ENCODE measurements at places on chromosomes 4 and X.

DNA sequence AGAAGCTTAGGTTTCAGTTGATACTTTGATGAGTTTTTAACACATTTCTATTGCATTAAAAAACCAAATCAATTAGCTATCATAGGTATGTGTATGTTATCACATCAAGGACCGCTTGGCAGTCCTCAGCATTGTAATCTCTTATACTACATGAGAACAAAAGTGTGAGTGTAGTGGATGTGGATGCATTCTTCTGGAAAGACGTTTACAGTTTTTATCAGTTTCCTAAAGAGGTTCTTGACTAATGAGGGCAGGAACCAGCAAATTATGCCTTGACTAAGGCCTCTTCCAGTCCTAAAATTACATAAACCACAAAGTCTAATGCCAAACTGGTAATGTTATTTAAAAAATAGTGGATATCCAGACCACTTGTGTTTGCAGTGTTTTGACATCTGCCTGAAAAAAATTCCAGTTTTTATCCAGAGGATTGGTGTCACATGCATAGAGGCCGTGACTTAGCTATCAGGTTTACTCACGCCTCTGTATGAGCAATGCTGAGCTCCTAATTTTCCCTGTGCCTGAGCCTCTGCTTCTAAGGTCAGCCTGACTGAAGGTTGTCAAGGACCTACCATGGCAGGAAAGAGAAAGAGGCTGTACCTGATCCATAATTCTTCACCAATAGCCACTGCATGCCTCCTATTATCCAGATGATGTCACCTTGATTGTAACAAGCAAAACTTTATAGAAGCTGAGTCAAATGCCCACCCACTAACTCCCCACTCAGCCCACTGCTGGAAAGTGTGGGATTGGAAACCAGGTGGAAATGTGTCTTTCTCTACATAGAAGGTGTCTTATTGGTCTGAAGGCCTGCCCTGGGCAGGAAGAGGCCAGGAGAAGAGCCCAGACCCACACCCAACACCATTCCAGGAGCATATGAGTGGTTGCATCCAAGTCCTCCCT, 68.7 kb downstream of the ENPP6 start:
- no peak for DNase-seq

DNA sequence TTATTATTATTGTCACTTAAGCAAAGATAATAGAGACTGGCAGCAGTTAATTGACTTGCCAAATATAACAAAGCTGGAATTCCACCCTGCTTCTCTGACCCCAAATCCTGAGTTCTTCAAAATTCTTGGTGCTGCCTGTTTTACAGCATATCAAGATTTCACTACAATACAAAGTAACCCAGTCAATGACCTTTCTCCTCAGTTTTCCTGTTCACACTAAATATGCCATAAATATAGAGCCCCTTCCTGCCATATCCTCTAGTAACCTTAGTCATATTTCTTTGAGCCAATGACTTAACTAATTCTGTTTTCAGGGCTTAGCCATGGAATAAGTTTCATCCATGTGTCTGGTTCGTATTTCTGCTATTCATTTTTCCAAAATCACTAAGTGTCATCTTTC, 315.3 kb upstream of the HS3ST1 start:
- no peak for DNase-seq

- no peak for DNase-seq
These were observed 26.7 kb downstream of the TBC1D9 start for GRCh38 chr4:140729344-140730049.

DNA sequence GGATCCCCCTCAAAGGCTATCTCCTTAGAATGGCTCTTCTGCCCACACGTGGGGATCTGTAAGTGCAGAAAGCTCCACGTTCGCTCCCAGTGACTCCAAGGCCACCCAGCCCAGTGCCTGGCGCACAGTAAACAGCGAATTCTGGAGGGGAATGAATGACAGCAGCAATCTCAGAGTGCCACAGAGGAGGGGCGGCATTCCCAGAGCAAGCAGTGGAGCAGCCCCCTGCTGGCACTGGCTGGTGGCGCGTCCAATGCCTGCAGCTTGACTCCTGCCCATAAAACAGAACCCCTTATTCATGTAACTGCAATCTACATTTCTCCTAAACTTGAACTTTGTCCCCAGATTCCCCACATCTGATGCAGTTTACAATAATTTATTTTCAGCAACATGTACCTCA, 6.9 kb upstream of the HELT start:
- no peak for DNase-seq

DNA sequence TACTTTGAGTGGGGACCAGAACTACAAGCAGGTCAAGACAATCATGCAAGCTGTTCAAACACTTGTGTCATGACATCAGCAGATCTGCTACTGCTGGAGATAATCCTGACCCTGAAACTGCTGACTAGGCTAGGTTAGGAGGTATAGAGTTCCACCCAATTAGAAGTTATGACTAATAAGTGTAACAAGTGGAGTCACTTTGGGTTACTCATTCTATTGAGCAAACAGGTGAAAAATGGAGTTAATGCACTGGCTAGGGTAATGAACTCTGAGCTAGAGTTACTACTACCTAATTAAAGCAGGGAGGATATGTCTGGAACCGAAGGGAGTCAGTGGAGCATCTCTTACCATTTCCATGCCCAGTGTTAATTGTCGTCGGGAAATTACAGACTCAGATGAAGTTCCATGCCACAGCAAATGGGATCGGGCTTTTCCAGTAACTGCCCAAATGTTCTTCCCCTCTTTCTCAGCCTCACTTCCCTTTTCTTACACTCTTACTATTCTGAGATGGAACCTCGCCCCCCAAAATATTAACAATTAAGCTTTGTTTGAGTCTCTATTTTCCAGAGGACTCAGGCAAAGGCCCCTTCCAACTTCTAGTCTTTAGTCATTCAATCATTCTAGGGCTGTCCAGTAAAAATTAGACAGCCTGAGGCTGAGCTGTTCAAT, 19.8 kb upstream of the MANBA start:
- DNase-seq = no peak
